NCI-H748 treated with DMSO at 0.1 percent for 48 hours (cell line): ENCODE measurements at places on chromosomes 3 and 15.

DNA sequence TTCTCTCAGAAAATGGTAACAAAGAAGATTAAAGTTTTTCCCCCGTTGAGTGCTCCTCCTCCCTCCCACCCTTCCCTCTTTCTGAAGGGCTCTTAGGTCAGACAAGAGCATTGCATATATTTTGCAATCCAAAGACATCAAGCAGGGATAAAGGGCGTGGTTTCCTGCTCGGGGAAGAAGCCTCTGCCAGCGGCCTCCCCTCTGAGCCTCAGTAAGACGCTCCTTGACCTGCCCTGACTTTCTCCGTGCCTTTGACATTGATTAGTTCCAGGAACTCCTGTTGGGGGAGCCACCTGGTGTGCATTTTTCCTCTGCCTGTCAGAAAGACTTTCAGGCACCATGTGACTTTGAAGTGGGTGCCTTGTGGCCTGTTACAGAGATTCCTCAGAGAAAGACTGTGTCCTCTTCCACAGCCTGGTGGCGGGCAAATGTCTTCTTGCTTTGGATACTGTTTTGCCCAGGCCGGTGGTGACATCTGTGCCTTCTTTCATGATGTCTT is 87.2 kb upstream of the TBL1XR1 start:
- peak; percentile 17 for DNase-seq

- no peak for DNase-seq
Observed at GRCh38 chr3:61594144-61594963, 33.0 kb downstream of the PTPRG start.

GRCh38 chr3:30657914-30658313 is 51.5 kb downstream of the TGFBR2 start:
- no peak for DNase-seq

- DNase-seq, result no peak
Observed at GRCh38 chr3:96022676-96023075, 791.7 kb upstream of the EPHA6 start.

GRCh38 chr3:87436781-87437543 is 160.6 kb upstream of the POU1F1 start:
- DNase-seq, result no peak

DNA sequence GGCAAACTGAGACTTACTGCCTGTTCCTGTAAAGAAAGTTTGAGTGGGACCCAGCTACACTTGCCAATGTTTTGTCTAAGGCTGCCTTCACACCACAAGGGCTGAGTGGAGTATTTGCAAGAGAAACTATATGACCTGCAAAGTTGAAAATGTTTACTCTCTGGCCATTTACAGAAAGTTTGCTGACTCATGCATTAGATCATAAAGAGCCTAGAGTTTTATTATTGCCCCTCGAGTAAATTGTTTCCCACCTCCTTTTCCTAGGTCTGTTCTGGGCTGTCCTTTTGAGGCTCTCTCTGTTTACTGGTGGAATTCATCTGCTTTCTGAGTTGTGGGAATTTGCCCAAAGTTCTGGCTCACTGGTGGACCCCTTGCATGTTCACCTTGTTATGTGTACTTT is 6.7 kb upstream of the PROK2 start:
- DNase-seq, result no peak

DNA sequence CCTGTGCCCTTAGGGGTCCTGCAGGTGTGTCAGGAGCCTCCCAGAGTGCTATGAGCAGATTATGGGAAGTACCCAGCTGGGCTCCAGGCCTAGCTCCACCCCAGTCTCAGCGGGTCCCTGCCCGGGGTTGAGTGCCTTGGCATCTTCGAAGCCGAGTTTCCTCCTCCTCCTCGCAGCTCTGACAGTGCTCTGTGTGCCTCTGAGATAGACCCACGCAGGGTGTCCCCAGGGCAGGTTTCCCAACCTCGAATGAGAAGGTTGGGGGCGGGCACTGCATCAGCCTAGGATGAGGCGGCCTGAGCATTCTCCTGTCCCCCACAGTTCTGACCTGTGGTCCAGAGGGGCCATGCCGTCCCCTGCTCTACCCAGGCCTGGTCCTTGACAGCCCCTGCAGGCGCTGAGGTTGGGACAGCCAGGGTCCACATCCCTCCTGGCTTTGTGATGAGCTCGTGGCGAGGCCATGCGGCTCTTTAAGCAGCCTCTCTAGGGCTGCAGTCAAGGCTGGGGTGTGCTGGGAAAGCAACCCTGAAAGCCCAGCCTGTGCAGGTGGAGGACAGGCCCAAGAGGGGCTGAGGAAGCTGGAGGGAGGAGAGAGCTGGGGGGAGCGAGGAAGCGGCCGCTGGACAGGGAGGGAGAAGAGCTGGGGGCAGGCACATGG is 20.2 kb upstream of the SKOR1 start:
- DNase-seq, result no peak

- no peak for DNase-seq
Observed at GRCh38 chr3:196660381-196661166, 21.1 kb downstream of the NRROS start.

DNA sequence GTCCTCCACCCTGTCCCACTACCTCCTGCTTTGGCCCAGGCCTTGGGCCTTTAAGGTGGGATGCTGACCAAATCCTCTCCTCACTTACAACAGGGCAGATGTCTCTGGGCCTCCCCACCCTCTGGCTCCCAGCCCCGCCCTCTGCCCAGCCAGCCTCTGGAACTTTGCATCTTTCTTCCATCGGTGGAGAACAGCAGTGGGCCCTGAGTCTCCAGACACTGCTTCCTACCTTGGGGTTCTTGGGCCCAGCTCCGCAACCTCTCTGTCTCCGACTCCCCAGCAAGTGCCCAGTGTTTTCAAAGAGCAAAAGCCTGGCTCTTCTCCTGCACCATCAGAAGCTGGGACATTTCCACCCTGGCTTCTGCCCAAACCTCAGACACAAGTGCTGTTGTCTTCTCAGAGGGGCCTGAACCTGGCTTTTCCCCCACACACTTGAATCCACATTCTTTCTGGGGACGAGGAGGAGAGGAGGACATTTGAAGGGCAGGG is 33.1 kb downstream of the MRAS start:
- no peak for DNase-seq

GRCh38 chr3:150535204-150535603 is 11.1 kb downstream of the SERP1 start:
- DNase-seq, result no peak

- DNase-seq, result no peak
Observed at GRCh38 chr3:38108649-38109579, 28.0 kb downstream of the ACAA1 start.

DNA sequence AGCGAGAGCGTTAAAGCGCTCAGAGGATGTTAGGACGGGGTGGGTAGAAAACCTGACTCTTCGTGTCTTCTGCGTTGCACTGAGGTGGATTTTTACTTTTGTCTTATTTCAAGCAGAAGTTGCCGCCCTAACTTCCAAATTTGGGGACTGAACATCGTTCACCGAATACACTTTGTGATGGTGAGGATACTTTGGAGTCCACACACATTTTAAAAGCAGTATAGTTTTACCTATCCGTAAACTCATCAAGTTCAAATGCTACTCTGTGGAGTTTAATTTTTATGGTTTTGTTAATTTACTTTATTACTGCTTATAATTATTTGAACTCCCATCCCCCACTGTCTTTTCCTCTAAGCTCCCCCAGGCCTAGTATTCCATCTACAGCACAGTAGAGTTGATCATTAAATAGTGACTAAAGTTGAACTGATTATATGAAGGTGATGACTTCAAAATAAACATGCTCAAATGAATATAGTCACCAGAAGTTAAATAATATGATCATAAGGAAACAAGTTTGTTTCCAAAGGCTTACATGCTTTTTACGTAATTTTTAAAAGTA is 617 bp upstream of the EOGT start:
- DNase-seq, result no peak

DNA sequence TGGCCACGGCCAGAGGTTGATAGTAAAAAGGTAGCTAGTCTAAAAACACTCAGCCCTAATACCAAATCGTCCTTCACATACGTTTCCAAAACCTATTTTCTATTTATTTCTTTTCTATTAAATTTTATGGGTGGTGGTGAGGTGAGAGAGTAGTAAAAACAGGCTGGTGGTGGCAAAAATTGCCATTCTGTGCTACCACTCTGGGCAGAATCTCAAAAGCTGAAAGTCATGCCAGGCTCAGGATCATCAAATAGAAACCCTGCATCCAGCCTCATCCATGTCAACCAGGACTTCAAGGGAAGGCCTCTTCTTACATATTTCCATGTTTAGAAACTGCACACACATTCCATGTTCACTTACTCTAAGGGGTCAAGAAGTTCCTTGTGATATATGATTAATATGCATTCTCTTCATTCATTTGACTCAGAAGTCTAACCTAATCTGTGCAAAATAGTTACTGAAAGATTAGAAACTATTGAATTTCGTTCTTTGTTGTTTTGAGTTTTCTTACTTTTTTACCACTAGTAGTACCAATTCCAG is 153.1 kb downstream of the TNIK start:
- DNase-seq, result no peak

- no peak for DNase-seq
Observed at GRCh38 chr15:70436428-70436827, 326.9 kb downstream of the UACA start.

DNA sequence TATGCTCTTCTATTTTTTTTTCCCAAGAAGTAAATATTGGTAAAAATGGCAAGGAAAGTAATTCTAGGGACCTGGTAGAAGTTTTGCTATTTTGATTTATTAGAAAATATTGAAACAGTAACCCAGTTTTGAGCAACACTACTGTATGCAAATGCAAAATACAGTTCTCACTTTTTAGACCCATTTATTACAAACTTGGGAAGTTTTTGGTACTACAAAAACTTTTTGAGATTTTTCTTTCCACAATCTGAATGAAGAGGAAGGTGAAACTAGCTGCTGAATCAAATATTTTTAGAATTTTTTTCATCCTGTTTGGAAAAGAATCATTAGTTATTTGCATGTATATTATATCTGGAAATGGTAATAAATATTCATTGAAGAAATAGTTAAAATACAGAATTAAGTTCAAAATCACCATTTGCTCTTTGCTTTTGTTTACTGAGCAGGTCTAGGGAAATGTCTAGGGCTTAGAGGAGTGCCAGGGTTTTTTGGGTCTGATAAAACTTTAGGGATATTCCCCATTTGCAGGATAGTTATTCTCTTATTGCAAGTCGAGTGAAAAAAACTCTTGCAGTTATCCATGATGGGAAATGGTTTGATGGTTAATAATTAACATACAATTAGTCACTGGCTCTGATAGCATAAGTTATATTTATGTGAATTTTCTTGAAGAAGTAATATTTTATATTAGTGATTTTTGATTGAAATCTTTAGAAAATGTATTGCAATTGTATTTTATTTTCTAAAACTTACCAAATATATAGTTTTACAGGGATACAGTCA is 47.0 kb downstream of the TCF12 start:
- DNase-seq, result no peak

GRCh38 chr3:139771331-139771730 is 93.6 kb upstream of the NMNAT3 start:
- no peak for DNase-seq

DNA sequence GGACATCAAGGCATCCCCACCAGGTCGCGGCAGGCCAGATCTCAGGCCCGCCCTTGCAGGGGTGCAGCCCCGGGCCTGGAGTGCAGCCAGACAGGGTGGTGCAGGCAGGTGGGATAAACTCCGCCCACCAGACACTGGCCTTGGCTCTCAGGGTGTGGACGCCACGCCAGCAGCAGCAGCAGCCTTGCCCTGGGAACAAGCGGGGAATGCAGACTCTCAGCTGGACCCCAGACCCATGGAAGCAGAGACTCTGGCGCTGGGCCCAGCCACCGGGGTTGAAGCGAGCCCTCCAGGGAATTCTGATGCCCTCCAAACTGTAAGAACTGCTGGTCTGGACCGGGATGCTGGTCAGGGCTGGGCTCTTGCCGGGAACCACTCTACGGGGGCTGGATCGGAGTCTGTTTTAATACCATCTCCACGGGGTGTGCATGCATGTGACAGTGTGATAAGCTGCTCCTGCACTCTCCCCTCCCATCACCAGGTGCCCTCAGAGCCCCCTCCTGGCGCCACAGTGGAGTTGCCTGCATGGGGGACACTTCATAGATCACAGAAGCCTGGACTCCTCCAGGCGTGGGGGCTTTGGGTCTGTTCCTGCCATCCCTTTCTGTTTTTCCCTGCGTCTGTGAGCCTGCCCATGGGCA is 142.7 kb downstream of the NSMCE3 start:
- no peak for DNase-seq

GRCh38 chr15:66959066-66959465 is 106.3 kb upstream of the SMAD3 start:
- no peak for DNase-seq

DNA sequence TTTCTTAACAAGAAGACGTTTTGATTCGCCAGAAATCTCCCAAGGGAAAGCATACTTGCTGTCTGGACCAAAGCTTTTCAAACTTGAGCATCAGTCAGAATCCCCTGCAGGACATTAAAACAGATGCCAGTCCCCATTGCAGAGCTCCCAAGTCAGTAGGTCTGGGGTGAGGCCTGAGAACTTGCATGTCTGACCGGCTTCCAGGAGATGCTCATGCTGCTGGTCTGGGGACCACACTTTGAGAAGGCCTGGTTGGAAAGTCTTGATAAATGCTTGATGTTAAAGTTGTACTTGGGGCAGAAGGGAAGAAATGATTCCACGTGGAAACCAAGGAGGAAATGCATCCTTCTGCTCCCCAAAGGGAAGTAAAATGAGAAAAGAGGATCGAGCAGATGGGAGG is 24.3 kb upstream of the CAV3 start:
- DNase-seq, result no peak

GRCh38 chr15:35260941-35261340 is 175.8 kb upstream of the NANOGP8 start:
- DNase-seq, result no peak

DNA sequence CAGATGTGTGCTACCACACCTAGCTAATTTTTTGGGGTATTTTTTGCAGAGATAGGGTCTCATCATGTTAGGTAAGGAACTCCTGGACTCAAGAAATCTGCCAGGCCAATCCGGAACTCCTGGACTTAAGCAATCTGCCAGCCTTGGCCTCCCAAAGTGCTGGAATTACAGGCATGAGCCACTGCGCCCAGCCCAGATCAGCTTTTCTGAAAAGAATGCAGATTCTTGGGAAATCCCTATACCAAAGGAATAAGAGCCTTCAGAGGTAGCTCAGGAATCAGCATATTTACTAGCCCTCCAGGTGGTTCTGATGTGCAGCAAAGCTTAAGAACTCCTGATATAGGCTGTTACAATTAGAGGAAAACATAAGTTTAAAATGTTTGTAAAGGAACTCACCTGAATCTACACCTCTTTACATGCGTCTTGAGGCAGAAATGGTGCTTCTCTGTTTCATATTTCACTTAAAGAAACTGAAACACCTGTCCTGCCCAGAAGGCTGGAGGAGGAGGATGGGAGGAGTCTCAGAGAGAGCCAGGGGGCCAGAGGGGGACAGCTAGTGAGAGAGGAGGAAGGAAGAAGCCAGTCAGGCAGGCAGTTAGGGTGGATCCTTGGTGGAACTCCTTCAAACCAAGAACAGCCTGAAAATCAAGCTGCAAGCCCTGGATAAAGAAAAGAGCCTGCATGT is at the start of gene XCR1:
Gene XCR1, minus strand, starts transcription at position 463 of the 685 bp plus-strand sequence. CDS start 5,536 bp downstream, outside the sequence.
- no peak for DNase-seq
